Activated gamma-delta T cell treated with Interleukin-2 at 50 U/mL for 16 hours (primary cell): ENCODE measurements at places on chromosomes 6 and 20.

- DNase-seq, result no peak
Measured at GRCh38 chr6:84685983-84686584, 78.3 kb downstream of the TBX18 start.

DNA sequence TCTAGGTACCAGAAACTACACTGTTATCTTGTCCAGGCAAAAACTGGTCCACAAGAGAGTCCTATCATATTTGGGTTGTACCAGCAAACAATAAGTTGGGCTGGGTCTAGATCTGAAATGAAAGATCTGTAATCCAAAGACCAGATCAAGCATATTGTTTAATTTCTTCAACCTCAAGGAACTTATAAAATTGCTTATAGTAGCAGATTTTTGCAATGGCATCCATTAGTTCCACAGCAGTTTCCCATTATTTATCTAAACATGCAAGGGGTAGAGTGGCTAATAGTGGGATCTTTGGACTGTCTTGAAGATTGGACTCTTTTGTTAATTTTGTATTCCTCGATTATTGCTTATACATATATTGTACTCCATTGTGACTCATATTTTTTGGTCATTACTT lies 40.5 kb upstream of the SNAP25 start:
- no peak for DNase-seq

DNA sequence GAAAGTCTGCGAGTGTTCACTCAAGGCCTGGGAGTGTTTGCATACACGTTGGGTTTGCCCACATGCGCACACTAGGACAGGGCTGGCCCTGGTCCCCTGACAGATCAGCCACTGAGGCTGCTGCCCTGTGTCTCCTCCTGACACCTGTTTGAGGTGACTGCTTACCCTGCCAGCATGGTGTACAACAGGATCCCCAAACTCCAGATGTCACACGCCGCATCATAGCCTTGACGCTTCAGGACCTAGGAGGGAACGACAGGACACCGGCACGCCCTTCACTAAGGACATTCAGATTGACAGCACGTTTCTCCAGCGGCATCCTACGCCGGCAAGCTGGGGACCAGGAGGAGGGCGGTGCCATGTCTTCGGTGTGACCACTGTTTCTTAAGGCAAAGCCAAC lies 37.0 kb upstream of the MPC1 start:
- no peak for DNase-seq

GRCh38 chr6:130780122-130780521 lies 47.1 kb upstream of the SMLR1 start:
- DNase-seq, result no peak

DNA sequence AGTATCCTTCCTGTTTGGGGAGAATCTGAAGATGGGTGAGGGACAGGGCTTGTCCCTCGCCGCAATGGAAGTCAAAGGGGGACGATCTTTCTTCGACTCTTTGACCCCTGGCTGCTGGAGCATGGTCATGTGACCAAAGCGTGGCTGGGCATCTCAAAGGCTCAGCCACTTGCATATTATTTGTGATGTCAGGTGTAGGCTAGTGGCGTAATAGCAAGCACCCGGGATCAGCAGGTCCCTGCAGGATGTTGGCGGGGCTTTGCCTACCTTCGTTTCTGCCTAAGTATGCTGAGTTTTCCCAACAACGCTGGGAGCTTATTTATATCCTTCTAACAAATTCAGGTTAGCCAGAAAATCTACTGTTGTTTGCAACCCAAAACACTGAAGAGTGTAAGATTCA lies 50.3 kb upstream of the IL20RA start:
- no peak for DNase-seq

DNA sequence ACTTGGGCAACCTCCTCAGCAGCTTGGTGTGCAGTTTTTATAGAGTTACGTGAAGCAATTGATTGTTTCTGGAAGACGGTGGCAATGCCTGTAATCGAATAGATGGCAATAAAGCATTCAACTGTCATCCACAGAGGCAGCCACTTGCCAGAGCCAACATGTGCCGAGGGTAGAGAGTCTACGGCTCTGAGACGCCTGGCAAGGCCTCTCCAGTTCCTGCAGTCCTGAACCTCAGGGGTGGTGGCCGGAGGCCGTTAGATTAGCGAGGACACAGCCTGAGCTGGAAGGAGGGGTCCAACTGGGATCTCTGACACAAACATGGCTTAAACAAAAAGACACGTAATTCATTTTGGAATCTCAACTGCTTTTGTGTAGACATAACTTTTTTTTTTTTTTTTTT lies 775 bp upstream of the TTLL2 start:
- DNase-seq, result no peak

DNA sequence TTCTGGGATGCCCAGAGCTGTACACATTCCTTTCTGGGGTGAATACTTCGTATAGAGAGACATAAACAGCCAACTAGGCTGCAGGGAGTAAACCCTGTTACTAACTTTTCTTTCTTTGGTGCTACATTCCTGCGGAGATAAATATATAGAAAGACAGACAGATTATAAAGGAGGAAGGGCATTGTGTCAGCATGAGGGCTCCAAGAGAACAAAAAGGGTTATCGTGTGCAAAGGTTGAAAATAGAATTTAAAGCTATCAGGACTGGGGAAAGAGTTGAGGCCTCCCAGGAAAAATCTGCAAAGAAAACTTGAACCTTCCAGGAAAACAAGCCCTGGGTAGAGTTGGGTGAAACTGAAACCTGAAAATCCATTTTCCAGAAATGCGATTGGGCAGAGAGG lies 68.0 kb downstream of the TMEM170B start:
- DNase-seq, result no peak

DNA sequence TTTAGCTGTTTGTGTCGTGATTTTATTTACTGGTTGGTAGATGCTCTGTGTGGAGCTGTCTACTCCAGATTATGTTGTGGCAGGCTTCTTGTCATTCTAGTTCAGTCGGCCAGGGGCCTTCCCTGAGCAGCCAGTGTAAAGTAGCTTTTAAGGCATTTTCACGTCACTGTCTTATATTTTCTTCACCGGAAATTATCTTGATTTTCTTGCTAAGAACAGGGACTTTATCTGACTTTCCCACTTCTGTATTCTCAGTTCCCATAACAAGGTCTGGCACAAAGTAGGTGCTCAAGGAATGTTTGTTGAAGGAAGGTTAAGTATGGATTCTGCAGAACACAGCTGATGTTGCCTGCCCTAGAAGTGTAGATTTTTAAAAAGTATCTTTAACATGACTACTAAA lies 868 bp downstream of the LTV1 start:
- DNase-seq, result no peak

- no peak for DNase-seq
Measured at GRCh38 chr6:121506761-121507754, 71.6 kb downstream of the GJA1 start.

- no peak for DNase-seq
Measured at GRCh38 chr6:159176913-159177312, 7.7 kb downstream of the FNDC1 start.

DNA sequence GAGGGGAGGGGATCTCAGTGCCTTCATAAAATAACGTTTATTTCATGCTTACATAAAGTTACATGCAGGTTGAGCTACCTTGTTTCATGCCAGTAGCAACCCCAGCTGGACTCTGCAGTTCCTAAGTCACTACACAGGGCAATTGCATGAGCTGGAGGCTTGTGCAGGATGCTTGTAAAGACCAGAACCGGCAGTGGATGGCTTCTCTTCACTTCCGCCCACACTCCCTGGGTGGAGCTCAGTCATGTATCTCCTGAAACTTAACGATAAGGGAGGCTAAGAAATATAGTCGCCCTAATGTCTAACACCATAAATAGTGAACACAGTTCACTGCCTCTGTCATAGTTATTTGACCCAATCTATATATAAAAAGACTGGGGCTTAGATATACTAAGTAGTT lies 99.4 kb upstream of the RAB32 start:
- no peak for DNase-seq

DNA sequence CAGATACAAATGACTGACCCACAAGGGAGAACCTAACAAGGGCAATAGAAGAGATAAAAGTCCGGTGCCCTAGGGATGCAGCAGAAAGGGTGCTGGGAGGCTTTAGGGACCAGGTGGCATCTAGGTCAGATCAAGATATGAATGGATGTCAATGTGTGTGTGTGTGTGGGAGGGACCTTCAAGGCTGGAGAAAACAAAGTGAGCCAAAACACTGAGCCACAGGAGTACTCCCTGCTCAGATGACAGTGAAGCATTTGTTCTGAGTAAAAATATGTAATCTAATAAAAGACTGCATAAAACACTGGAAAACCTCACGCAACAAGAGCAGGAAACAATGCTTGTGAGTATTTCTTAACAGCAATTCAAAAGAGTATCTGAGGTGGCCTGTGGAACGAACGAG lies 28.2 kb downstream of the ZNF337 start:
- no peak for DNase-seq

- no peak for DNase-seq
Measured at GRCh38 chr6:19327661-19328060, 509.5 kb upstream of the ID4 start.

DNA sequence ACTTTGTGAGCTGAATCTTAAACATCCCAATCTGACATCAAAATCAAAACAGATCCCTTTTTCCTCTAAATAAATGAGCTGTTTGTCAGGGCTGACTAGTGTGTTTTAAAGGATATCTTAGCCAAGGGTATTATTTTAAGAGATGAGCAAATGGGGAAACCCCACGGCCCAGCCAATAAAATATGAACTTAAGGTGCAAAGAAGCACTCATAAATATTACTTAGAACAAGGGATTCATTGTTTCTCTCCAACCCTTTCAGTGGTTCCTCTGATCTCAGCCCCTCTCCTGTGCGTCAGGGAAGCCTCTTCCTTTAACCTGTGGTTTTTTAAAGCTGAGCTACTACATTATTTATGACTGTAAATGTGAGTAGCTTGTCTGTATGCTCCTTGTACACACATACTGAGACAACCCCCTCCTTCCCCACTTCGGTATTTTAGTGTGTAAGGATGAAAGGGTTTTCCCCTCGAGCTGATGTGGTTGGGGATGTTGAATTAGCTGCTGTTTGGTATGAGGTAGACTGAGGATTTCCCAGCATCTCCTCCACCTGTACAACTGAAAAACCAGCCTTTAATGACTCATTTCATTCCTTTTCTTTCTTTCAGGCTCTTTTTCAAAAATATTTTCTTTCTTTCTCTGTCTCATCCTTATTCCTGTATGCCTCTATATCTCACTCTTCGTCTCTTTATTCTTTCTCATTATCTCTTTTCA lies 6.5 kb downstream of the BMP5 start:
- no peak for DNase-seq

DNA sequence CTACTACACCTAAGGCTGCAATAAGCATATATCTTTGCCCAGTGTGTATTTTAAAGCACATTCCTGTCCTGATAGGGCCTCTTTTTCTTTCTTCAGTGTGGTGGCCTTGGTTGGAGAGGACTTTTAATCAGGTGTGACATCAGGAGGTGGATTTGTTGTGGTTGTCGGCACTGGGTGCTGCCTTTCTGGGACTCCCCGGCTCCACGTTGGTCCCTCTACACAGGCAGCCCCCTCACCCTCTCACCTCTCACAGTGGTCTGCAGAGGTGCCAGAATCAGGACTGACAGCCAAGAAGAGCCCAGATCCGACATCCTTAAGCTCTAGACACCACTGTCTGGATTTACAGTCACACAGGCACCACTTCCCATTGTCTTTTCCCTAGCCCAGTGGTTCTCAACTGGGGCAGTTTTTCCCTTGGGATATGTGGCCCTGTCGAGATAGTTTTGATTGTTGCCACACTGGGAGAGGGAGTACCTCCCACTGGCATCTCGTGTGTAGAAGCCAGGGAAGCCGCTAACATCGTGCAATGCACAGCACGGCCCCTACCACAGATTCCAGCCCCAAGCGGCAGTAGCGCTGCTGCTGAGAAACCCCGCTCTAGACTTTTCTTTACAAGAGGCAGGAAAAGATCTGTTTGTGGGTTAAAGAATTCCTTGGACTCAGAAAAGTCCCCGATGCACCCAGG lies 314.1 kb downstream of the QKI start:
- no peak for DNase-seq

DNA sequence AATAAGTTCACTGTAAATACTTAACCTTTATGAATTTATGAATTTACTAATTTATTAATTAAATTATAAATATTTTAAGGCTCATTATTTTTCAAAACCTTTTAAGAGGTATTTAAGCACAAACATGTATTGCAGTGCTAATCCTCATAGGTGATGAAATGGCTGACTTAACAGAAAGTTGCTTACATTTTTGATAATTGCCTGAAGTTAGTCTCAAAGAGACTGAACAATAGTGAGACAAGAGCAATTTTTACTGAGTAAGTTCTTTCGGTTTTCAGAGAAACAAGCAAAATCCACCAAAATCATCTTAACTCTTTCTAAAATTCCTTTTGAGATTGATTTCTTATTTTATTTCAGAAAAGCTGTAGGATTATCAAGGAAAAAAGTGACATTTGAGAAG lies 137.3 kb upstream of the VGLL2 start:
- DNase-seq, result no peak

GRCh38 chr6:127221201-127221600 lies 45.5 kb upstream of the RNF146 start:
- DNase-seq, result no peak

DNA sequence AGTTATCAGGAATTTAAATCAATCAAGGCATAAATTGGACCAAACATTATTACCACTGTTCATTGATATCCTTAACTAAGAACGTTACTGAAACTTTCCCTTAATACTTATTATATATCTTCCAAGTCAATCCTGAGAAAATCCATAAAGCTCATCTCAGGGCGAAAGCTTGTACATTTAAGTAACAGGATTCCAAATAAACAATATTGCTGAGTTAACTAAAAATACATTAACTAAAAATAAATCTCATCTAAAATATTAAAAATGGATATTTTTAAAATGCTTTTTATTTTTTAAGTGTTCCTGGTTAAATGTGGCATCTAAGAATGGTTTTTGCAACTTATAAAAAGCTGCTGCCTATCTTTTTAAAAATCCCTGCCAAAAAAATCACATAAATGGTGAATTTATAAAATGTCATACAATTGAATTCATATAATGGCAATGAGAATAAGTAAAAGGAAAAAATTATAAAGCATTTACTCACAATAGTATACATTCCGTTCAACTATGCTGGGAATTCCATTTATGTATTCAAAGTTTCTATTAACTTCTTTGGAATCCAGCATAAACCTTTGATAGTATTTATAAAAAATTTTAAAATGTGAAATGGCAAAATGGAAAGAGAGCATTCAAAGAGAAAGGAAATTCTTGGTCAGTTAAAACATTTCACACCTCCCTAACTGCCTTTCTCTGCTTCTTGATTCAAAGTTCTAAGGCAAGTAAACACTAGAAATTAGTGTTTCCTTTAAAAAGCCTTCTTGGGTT lies 20.8 kb upstream of the GMDS start:
- DNase-seq, result no peak

DNA sequence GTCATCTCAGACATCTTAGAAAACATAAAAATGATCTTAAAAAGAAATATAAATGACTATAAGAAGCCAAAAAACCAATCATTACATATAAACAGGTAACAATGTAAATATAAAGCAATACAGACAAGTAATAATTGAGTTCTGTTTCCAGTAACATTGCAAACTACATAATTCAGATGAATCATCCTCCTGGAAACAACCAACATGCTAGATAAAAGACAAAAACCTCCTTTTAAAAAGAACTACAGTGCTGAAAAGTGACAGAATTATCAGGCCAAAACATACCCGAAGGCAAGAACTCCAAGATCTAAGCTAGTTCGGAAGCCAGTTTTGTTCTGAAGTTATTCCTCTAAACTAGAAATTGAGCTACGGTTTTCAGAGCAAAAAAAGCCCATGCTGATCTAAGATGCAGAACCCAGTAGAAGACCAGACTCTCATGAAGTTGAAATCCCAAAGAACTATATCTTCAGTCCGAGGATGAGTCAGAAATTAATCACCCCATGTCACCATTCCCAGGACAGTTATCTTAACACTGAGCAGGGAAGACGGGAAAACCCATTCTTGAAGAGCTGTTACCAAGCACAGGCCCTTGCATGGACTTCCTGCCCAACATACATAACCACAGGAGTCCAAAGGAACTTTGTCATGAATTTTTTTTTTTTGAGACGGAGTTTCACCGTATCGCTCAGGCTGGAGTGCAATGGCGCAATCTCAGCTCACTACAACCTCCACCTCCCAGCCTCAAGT lies 9.8 kb downstream of the PGM3 start:
- DNase-seq, result no peak
